Stimulated activated CD4-positive, alpha-beta T cell treated with anti-CD3 and anti-CD28 coated beads, Interleukin-1b, Interleukin-23, amount 100 ng/mL, for 48 hours (primary cell): ENCODE measurements at places on chromosomes 16 and 17.

DNA sequence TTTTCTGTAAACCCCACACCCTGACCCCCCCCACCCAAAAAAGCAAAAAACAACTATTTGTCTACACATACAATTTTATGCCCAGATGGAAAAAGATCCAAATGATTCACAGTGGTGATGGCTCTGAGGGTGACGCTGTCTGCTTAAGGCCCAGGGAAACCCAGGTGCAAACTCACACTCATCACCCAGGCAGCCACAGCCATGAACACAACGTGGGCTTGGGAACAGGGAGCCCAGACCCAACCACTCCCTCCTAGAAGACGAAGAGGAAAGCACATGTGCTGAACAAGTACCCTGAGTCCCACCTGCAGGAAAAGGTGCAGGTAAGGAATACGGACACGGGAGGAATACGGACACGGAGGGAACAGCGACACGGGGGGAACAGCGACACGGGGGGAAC lies 5.4 kb downstream of the HBQ1 start:
- DNase-seq: no peak

- DNase-seq: no peak
Observed at GRCh38 chr16:56631832-56632155, 665 bp upstream of the MT1M start.

- no peak for DNase-seq
Observed at GRCh38 chr17:65956814-65957213, 235.1 kb downstream of the CEP112 start.

DNA sequence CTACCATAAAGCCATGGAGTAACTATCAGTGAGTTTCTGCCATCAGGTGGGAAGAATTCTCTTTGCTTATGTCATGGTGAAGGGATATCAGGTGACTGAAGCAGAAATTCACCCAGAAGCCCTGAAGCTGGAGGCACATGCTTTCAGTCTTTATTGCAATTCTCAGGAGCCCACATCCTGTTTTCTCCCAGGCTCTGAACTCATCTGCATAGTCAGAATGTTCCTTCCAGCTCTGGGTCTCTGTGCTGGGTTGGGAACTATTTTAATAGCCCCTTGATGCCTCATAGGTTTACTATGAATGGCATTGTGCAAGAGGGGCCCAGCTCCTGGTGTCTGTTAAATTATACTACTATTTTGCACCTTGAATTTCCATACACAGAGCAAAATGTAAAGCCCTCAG lies 198.4 kb upstream of the SOX9 start:
- DNase-seq: no peak

GRCh38 chr17:2011411-2012371 lies 13.4 kb downstream of the RTN4RL1 start:
- DNase-seq: no peak

DNA sequence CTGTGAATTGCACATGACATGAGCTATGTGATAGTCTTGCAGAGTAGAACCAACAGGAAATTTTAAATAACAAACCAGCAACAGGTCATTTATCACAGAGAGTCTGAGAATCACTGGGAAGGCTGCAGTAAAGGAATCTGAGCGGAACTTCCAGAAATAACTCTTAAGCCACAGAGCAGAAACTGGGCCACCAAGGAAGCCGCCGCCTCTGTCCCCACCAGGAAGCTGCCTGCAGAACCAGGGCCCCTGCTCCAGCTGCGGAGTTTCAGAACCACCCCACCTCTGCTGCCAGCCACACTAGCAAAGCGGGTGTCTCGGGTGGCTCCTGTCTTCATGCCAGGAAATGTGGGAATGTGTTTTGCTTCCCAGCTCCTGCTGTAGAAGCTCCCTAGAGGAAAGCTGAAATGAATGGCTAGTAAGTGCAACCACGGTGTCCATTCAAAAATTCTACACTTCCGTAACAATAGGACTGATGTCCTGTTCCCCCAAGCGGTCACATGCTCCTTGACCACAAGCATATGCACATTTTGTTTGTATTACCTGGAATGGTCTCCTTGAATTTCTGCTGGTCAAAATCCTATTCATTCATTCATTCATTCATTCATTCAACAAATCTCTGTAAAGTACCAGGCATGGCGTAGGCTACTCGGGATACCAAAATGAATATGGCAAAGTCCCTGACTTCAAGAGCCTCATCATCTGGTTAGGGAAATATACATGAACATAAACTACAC lies 7.7 kb upstream of the ITPRIPL2 start:
- no peak for DNase-seq

- DNase-seq: peak; percentile 25
Observed at GRCh38 chr16:48687421-48688038, 77.5 kb upstream of the N4BP1 start.

DNA sequence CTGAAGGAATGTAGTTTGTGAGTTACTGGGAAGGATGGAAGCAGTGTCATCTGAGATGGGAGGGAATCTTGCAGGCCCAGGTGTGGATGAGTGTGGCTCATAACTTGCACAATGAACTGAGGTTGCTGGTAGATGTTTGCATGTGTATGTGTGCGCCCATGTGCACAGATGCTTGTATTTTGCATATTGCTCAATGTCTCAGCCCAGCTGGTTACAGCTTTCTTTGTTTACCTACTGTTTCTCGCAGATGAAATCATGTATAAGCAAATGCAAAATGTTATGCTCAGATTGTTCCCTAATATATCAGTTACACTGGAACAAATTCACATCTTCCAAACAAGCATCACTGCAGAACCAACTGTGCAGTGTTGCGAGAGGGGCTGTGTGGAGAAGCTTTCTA lies 452.2 kb upstream of the EEF2KMT start:
- DNase-seq: no peak

DNA sequence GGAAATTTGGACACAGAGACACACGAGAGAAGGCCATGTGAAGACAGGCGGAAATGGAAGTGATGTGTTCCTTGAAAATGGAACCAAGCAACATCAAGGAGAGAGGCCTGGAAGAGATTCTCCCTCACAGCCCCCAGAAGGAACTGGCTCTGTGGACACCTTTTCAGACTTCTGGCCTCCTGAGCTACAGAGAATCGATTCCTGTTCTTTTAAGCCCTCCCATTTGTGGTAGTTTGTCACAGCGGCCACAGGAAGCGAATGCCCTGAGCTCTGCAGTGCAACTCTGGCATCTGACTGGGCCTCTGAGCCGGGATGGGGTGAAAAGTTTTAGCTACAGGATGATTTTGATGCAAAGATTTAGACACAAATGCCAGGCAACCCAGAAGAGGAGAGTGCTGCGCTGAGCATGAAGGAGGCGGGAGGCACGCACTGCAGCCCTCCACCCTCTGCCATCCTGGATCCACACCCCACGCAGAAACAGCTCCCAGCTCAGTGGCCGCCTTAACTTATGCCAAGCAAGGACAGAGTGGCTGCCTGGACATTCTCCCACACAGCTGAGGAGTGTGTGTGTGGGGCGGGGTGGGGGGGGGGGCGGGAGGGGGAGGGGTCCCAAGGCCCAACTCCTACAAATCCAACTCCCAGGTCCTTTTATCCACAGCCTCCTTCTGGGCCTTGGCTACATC lies 2.2 kb downstream of the TIMP2 start:
- no peak for DNase-seq

DNA sequence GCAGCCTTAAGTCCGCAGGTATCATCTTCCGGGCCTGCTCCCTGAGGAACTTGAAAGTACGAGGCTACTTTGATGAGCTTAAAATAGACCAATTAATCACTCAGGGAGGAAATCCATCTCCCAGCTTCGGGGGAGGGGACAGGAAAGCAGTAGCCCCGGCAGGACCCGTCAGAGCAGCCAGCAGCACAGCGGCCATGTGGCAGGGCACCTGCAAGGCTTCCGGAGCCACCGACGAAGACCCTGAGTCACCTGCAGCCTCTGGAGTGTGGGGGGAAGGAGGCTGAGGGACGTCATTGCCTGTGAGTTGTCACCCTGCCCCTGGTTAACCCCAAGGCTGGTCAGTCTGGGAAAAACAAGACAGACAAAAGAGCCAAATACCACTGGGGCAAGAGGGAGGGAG lies 4.4 kb upstream of the CYB561 start:
- no peak for DNase-seq

DNA sequence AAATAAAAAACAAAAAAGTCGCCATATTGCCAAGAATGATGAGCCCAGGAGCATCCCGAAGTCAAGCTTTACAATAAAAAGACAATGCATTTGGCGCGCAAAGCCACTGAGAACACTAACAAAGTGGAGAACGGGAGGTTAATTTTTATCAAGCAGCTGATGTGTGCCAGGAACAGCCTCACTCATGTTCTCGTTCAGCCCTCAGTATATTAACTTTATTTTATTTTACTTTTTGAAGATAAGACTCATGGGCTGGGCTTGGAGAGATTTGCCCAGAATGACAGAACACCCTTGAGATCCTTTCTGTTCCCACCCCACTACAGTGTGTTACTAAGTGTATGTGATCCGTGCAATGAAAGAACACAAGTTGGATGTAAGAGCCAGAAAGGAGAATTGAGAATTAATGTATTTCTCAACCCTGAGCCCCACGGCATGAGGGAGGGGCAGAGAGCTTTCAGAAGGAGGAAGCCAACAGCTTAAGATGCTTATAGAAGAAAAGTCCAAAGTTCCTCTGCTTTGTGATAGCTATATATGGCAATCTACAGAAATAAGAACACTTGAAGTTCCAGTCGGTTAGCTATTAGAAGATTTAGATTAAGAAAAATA lies 48.4 kb downstream of the COTL1 start:
- DNase-seq: no peak

DNA sequence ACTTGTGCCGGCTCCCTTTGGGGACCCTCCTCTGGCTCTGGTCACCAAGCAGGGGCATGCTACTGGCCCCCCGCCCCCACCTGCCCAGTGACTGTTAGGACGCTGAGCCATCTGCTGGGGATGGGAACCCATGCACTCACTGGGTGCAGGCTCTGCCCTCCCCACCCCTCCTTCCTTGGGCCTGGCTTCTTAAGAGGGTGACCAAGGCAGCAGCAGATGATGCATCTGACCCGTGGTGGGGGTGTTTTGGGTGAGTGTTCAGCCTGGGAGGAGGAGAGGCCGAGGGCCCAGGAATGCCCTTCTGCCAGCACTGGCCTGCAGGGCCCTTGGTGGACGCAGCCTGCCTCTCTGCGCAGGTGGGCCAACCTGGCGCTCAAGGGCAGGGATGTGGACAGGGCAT lies 19.2 kb upstream of the MTSS2 start:
- no peak for DNase-seq

GRCh38 chr17:40459636-40460603 lies 16.7 kb downstream of the IGFBP4 start:
- no peak for DNase-seq

DNA sequence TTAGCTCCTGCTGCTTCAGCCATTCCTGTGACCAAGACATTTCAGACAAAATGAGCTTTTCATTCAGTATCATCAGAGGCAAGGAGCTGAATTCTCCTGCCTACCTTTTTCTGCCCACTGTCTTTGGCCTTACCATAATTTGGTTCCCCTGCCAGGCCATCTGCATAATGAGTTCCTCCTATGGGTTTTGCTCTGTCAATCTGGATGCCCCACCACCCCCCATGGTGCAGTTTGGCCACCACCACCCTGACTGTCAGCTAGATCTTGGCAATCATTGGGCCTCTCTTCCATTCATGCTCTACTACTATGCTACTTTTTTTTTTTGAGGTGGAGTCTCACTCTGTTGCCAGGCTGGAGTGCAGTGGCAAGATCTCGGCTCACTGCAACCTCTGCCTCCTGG lies 169.2 kb upstream of the ZKSCAN2 start:
- no peak for DNase-seq

DNA sequence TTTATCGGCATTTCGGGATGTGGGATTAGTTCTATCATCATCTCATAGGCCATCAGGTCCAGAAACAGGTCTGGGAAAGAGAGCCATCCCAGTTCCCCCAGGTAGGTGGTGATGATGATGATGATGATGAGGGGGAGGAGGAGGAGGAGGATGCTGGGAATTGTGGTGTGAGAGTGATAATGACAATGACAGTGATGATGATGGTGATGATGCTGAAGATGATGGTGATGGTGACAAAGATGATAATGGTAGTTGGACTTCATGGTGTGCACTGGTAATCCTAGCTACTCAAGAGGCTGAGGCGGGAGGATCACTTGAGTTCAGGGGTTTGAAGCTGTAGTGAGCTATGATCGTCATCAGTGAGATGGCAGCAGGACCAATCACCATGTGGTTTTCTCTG lies 16.3 kb upstream of the GCSH start:
- no peak for DNase-seq

GRCh38 chr17:11578998-11579397 lies 19.3 kb upstream of the DNAH9 start:
- no peak for DNase-seq

DNA sequence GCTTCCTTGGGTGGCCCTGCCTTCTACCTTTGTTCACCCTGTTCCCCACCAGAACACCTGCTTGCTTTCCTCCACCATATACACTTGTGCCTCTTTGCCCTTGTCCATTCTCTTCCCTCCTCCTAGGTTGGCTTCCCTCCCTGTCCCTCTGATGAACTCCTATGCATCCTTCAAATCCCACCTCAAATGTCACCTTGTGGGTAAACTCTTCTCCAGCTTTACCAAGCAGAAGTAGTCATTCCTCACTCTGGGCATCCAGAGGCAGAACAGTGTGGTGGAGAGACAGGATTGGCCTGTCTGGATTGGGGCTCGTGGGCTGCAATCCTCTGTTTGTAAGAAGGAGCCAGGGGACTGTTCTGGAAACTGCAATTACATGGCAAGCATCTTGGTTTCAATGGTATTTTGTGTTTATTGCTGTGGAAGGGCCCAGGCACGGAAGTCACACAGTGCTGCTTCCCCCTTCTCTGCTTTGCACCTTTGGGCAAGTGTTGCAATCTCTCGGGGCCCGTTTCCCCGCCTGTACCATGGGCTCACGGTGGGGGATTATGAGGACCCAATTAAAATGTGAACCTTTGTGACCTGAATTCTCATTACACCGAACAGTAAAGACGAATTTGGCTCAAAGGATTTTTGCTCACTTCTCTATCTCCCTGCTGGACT lies 21.9 kb upstream of the NXPH3 start:
- no peak for DNase-seq

GRCh38 chr17:73394512-73395450 lies 83.0 kb upstream of the CDC42EP4 start:
- DNase-seq: no peak

GRCh38 chr17:39751016-39751543 lies 13.3 kb downstream of the GRB7 start:
- DNase-seq: no peak

- DNase-seq: peak; percentile 86
Observed at GRCh38 chr16:48365601-48366164, 19.5 kb downstream of the SIAH1 start.

DNA sequence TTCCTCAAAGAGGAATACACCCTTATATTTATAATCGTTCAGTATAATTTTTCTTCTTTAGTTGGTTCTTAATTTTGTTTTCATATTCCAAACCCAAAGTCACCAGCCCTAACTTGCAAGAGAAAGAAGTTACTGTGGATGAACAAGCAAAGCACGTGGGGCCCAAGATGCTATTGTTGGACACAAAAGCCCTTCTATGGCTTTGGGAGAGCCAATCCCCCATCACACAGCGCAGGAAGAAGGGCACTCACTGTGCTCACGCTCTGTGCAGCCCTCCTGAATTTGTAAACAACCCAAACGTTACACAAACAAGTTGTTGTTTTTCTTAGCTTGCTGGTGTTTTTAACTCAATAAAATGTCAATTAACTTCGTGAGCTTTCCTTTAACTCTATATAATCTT lies 22.5 kb downstream of the SPPL2C start:
- DNase-seq: no peak

GRCh38 chr16:69310653-69311532 lies at the start of gene VPS4A:
Gene VPS4A (plus strand): TSS chr16:69311350. CDS start chr16:69311512, 162 bp downstream.
- peak; percentile 96 for DNase-seq

- no peak for DNase-seq
Observed at GRCh38 chr17:43532581-43532980, 13.6 kb downstream of the ETV4 start.
